ENCODE measurements at places on chromosomes 11 and 22.

- DNase-seq = peak; percentile 26
Measured at GRCh38 chr11:66981976-66982578, 7.0 kb downstream of the C11orf86 start.

GRCh38 chr22:45516923-45517675 is 14.4 kb downstream of the FBLN1 start:
- no peak for DNase-seq

DNA sequence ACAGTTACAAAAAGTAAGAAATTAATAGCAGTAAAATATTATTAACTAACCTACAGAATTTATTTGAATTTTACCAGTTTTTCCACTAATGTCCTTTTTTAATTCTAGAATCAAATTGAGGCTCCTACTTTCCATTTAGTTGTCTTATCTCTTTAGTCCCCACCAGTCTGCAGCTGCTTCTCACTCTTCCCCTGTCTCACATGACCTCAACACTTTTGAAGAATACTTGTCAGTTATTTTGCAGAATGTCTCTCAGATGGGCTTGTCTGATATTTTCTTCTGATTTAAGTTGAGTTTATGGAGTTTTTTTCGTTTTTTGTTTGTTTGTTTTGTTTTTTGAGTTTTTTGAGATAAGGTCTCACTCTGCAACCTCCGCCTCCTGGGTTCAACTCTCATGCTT is 74.3 kb upstream of the ADORA2A start:
- DNase-seq = no peak

DNA sequence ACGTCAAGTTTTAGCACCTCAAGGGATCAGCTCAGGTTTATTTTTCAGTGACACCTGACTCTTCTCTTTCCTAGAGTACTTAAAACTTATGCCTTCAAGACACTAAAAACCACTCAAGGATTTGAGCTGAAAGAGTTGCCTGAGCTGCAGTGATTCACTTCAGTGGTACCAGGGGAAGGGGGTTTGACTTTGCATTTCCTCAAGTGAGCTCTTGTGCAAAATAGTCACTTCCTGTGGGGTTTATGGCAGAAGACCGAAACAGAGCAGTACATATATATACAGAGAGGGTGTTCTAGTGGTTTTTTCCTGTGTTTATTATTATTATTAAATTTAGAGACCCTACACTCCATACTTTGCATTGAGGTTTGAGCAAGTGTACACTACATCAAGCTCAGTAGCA is 60.7 kb downstream of the DBX1 start:
- DNase-seq = no peak

Data from stimulated activated naive CD8-positive, alpha-beta T cell treated with anti-CD3 and anti-CD28 coated beads, Interleukin-15, amount 100 ng/mL, for 72 hours (primary cell).